Cortex of kidney (tissue), 1 donor: ENCODE measurements at places on chromosomes 1 and 21.

DNA sequence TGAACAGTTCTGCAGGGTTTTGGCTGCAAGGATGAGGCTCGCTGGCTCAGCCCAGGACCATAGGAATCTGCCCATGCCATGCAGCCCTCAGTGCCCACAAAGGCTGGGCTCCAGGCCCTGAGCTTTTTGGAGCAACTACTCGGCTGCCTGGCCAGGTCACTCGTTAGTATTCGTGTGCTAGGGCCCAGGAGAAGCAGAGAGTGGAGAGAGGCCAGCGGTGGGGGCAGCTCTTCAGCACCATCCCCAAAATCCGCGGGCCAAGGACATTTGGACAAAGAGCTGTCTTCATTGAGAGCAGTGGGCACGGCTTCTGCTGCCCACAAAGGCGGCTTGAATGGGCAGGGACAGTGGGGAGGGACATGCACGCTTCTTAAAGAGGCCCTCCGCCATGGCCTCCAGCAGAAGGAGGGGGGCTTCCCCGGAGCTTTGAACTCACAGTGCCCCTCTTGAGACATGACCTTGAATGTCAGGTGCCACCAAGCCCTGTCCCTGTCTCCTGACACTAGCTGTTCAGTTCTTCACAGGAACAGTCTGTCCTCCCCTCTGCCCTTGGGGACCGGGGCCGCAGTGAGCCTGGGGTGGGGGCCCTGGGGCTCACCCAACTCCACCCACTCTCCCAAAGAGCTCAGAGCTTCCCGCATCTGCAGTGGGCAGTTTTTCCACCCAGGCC lies 106.1 kb upstream of the ARHGEF16 start:
- DNase-seq: no peak

GRCh38 chr21:46666941-46667740 lies 31.7 kb downstream of the PRMT2 start:
- DNase-seq: no peak

GRCh38 chr1:28592321-28593071 lies 431 bp downstream of the RAB42 start:
- DNase-seq: no peak

DNA sequence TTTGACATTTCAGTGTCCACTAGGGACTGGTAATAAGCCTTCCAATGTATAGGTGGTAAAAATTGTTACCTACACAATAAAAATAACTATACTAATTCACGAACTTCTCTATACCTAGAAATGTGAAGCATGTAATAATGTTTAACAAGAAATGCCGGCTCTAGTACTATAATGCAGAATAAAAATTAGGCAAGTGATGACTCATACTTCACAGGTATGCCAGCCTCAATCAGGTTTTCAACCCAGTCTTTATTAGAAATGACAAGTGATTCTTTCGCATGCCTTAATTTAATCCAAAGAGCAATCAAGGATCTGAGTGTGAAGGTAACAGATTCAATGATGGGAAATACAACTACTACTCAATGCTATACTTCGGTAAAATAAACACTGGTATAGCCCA lies 134.9 kb downstream of the RERE start:
- no peak for DNase-seq

- no peak for DNase-seq
Observed at GRCh38 chr1:197144570-197145325, 1.7 kb downstream of the ASPM start.

GRCh38 chr1:119673171-119673940 lies 25.3 kb upstream of the ZNF697 start:
- no peak for DNase-seq

GRCh38 chr1:151133018-151133806 lies 13.2 kb downstream of the SEMA6C start:
- DNase-seq: no peak

- no peak for DNase-seq
Observed at GRCh38 chr21:42636520-42637266, 16.7 kb upstream of the PDE9A start.

- DNase-seq: no peak
Observed at GRCh38 chr1:40244138-40244744, 3.5 kb upstream of the TMCO2 start.

- no peak for DNase-seq
Observed at GRCh38 chr21:45138199-45139002, 64.0 kb downstream of the ADARB1 start.

DNA sequence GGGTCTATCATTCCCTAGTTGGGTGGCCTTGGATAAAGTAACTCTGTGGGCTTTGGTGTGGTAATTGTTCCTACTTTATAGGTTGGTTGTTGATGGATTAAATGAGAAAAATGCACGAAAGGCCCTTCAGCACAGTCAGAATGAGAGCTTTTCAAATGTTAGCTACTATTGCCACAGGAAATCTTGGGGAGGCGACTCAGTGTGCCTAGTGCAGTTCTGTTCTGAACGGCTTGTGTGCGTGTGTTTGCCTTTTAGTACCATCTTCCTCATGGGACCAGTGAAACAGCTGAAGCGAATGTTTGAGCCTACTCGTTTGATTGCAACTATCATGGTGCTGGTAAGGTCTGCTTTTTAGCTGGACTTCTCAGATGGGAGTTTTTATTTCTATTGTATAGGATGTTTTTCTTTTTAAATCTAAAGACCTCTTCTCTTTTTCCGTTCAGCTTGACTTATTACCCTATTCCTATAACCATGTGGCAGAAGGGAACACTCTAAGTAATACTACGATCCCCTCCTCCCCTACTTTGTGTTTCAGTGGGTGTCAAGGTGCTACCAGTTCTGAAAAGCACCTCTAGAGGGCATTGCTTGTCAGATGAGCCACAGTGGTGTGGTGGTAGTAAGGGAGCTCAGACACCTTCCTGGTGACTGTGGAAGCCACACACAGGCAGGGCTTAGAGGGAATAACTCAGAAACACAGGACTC lies 9.2 kb downstream of the SFT2D2 start:
- DNase-seq: no peak

- no peak for DNase-seq
Observed at GRCh38 chr21:27079636-27080240, 112.8 kb upstream of the ADAMTS5 start.

DNA sequence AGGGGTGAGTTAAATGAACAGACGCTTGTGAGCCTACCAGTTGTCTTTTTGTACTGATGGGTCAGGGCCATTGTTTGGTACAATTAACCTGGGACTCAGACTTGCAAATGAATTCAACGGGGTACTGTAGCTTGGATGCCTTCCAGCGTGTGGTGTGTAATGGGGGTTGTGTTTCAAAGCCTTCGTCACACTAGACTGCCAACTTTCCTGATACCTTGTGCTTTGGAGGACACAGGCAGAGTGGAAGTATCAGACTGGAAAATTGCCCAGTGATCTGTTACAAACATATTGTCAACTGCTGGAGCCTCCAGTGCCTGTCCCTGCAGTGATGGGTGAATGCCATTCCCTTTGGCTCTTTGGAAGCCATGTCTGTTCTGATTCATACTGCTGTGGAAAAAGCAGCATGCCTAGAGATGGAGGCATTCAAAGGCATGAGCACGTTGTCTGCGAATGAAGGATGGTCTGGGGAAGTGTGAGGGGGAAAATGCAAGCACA lies 384.5 kb downstream of the LMX1A start:
- no peak for DNase-seq

- no peak for DNase-seq
Observed at GRCh38 chr21:16873176-16873575, 639.7 kb upstream of the CXADR start.

DNA sequence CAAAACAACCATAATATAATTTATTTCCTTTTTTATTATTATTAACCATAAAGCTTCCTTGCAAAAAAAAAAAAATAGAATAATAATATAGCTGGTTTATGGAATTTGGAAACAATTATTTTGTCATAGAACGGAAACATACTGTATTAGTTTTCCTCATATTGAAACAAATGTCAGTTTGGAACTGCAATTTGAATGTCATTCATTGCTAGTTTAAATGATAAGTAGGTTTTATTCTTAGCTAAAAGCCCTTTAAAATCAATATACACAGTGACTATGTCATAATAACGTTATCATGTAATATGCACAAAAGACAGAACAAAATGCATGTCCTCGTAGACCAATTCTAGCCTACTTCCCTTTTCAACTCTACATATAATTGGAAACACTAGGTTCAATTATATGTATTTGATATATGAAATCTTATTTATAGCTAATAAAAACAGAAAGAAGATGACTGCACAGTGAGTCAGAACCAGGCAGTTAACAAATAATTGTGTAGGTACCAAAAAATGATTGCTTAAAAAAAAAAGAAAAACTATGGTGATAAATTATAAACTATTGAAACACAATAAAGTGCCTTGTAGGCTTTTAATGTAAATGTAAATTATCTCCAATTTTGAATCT lies 85.2 kb upstream of the EXO1 start:
- no peak for DNase-seq

GRCh38 chr1:180956028-180956640 lies 43.4 kb downstream of the KIAA1614 start:
- DNase-seq: no peak

DNA sequence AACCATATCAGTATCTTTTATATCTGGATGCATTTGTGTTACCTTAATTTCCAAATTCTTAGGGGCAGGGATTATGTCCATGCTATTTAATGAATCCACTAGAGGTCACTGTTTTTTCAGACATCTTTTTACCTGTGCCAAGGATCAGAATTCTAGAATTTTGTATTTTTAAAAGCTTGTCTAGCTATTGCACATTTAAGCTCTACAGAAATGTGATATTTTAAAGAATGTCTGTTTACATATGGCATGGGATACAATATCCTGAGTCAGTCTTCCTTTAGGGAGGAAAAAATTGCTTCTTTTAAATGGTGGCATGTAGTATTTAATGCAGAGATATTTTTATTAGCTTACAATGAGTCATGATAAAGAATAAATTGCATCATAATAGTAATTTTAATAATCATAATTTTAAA lies 11.3 kb downstream of the RPAP2 start:
- DNase-seq: no peak
